A549 treated with AZD2906 at 1 μM for 4 hours (cell line): ENCODE measurements at places on chromosomes 5 and 9. TPM values are rescaled to one million over a fixed set of nuclear protein-coding genes. Genes with fewer than 3 reads are reported as not detected.

The GKAP1 gene
- 4.0 to 5.0 TPM (median 4.2 TPM) in 5 replicates for total RNA-seq

The HAVCR2 gene
- 0.17 to 0.62 TPM (median 0.24 TPM) in 5 replicates for total RNA-seq

The NUP188 gene
- 37.8 to 45.1 TPM (median 42.4 TPM) in 5 replicates for total RNA-seq

The IQGAP2 gene
- total RNA-seq: 1.5 to 2.4 TPM (median 2.0 TPM) in 5 replicates

The CA9 gene
- total RNA-seq: 6.0 to 10.6 TPM (median 8.0 TPM) in 5 replicates

The LMAN2 gene
- 194 to 254 TPM (median 201 TPM) in 5 replicates for total RNA-seq

The CCNI2 gene
- total RNA-seq: 0.07 to 0.26 TPM (median 0.10 TPM) in 4 of 5 replicates, not detected in the other

The PKD2L2 gene
- 0.05 to 0.09 TPM (median 0.07 TPM) in 3 of 5 replicates, not detected in the others for total RNA-seq

The PCDHB15 gene
- 0.03 to 0.13 TPM (median 0.07 TPM) in 5 replicates for total RNA-seq

The PFN3 gene
- not detected in 5 replicates for total RNA-seq

The GRXCR2 gene
- not detected in 5 replicates for total RNA-seq

The PCDHGC4 gene
- total RNA-seq: 0.02 to 0.07 TPM in 2 of 5 replicates, not detected in the others

The FAM240B gene
- total RNA-seq: not detected in 5 replicates

The CXCL14 gene
- total RNA-seq: 0.09 to 0.38 TPM (median 0.27 TPM) in 5 replicates

The MIER3 gene
- total RNA-seq: 6.4 to 17.8 TPM (median 8.3 TPM) in 5 replicates

The LVRN gene
- 0.03 to 0.16 TPM (median 0.06 TPM) in 4 of 5 replicates, not detected in the other for total RNA-seq

The PDLIM4 gene
- total RNA-seq: 0.51 to 1.0 TPM (median 0.78 TPM) in 5 replicates

The FOXD4L6 gene
- 0.06 to 0.09 TPM in 2 of 5 replicates, not detected in the others for total RNA-seq

The PIGO gene
- 40.4 to 52.7 TPM (median 49.8 TPM) in 5 replicates for total RNA-seq

The GAPT gene
- total RNA-seq: not detected in 5 replicates

The AMBP gene
- 7.0 to 9.8 TPM (median 7.6 TPM) in 5 replicates for total RNA-seq

The FAM200C gene
- total RNA-seq: 1.5 to 1.8 TPM (median 1.6 TPM) in 5 replicates

The STK32A gene
- 0.13 to 0.40 TPM (median 0.22 TPM) in 5 replicates for total RNA-seq

The CNTFR gene
- 0.06 to 0.14 TPM (median 0.12 TPM) in 5 replicates for total RNA-seq
